Stimulated activated CD8-positive, alpha-beta memory T cell treated with anti-CD3 and anti-CD28 coated beads, Interleukin-15, amount 100 ng/mL, for 1 hour (primary cell): ENCODE measurements at places on chromosomes 7 and 10.

GRCh38 chr10:106660550-106660949 lies 504.0 kb downstream of the SORCS1 start:
- no peak for DNase-seq

DNA sequence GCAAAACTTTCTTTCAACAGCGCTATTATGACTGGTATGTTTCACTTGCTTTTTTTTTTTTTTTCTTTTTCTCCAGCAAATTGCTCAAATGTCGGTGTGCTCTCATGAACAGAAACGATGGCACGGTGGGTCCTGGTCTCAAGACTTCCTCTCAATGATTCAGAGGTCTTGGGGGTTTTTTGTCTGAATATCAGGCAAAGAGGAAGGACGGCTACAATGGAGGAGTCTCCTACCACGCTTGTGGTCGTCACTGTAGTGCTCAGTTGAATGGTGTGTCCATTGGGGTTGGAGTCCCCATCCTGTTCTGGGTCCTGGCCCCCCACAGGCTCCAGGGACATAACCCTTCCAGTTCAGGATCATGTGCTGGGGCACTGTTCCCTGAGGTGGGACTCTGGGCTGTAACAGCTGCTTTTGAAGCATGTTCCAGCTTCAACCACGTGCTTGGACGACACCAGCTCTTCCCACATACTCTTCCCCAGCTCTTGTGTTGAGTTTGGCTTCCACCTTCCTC lies 266.7 kb upstream of the KLF6 start:
- DNase-seq: no peak

GRCh38 chr7:30988351-30989005 lies 24.7 kb downstream of the GHRHR start:
- no peak for DNase-seq

GRCh38 chr10:99449023-99449422 lies 18.6 kb upstream of the GOT1 start:
- no peak for DNase-seq

DNA sequence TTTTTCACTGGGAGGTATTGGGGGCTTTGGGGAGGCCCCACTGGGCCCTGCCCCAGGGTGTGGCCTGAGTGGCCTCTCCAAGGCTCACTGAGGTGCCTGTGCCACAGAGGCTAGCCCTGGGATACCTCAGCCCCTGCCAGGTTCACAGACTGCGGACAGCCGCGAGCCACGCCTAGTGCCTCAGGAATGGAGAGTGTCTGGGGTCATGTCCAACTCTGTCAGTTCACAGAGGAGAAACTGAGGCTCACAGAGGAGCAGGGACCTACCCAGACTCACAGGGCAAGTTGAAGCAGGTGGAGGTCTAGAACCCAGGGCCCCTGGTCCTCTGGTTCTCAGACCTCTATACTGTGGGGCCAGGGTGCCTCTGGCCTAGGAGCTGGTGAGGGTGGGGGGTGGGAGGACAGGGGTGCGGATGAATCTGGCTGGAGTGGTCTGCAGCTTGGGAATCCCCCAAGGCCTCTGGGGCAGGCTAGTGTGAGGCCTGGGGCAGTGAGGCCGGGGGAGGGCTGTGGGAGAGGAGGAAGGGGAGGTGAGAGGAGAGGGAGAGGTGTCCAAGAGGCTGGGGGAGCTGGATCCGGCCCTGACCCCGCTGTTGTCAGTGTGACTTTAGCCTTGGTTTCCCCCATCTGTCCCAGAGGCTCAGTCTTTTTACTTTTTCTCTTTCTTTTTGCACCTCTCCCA lies 20.0 kb downstream of the NEURL1 start:
- no peak for DNase-seq

DNA sequence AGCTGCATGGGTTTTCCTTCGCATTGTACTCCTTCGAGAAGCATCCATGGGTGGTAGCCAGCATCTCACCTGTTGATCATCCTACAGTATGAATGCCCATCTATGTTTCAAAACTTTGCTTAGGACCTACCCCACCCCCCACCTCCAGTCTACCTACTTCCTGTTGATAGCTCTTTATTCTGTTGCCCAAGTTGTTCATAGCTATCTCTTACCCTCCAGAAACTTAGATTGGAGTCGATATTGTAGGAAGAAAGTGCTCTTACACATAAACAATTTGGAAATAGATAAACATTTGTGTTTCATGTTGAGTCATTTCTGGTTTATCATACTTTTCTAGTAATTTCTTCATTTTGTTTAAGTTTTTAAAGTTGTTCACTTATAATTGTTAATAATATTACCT lies 90.1 kb downstream of the FAS start:
- no peak for DNase-seq
